ENCODE measurements at places on chromosomes 3 and 15. TPM values are rescaled to one million over a fixed set of nuclear protein-coding genes. Genes with fewer than 3 reads are reported as not detected.

INAFM2 gene
- 28.6 TPM for total RNA-seq

KIF7 gene
- total RNA-seq = 1.1 TPM

ATP13A4 gene
- total RNA-seq = 11.0 TPM

DLL4 gene
- total RNA-seq = 18.5 TPM

MESP2 gene
- 5.4 TPM for total RNA-seq

Measured in colonic mucosa (tissue), 4 donors.